AG04450 (cell line): ENCODE measurements at places on chromosomes 2 and 18. TPM values are rescaled to one million over a fixed set of nuclear protein-coding genes. Genes with fewer than 3 reads are reported as not detected.

Gene SRD5A2
- not detected in 2 replicates for polyA plus RNA-seq

DNA sequence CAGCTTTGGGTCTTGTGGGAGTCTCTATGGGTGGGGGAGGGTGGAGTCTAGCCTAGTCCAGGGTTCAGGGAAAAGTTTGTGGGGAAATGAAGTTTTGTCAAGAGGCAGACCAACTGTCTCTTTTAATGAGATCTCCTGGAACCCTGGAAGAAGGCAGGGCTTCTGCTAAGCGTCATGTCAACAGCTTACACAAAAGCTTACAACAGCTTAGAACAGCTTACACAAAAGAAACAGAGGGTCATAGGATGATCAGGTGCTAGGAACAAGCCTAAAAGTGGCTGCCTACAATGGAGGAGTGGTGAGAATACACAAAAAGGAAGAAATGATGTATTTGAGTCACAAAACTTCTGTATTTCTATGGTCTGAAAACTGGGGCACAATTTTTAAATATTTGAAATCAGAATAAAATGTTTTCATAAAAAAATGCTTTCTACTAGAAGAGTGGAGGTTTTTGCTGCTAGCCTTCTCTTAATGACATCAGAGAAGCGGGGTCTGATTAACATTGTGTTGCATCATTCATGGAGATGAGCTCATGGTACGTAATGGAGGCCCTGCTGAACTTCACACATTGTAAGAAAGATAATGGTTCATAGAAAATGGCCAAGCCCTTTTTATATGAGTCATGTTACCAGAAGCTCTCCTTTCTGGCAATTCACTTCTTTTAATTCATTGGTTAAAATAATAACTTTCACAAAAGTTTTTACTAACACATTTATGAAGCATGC lies 351.0 kb downstream of the PIK3C3 start:
- DNase-seq = no peak

Gene GKN1
- polyA plus RNA-seq = not detected in 2 replicates

- no peak for DNase-seq
These were observed 67.3 kb upstream of the SPATS2L start for GRCh38 chr2:200239216-200239615.

Gene TEX44
- polyA plus RNA-seq = not detected in 2 replicates

Gene MTCL1
- polyA plus RNA-seq = 54.5 and 56.6 TPM in 2 replicates

Gene SPC25
- 2.6 and 4.2 TPM in 2 replicates for polyA plus RNA-seq

Gene ST8SIA3
- polyA plus RNA-seq = not detected in 2 replicates

DNA sequence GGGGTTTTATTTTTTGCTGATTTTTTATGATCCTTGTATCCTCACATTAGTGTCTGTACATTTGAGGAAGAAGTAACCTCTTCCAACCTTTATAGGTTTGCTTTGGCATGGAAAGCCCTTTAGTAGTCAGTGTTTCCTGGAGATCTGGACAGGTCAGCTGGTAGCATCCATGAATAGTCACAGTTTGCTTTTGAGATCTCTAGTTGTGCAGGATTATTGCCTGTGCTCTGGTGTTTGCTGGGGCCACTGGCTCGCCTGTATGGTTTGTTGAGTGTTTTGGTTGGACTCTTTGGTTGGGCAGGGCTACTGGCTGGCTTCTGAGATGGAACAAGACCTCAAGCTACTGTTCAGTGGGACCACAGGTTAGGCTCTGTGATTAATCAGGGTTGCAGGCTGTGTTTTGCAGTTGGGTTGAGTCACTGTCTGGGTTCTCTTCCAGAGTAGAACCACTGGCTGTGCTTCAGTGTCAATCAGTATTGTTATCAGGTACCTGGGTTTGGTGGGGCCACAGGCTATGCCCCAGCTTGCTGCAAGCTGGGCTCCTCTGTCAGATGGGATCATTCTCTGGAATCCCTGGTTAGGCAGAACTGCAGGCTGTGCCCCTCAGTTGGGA lies 20.0 kb downstream of the SP140L start:
- DNase-seq = no peak

DNA sequence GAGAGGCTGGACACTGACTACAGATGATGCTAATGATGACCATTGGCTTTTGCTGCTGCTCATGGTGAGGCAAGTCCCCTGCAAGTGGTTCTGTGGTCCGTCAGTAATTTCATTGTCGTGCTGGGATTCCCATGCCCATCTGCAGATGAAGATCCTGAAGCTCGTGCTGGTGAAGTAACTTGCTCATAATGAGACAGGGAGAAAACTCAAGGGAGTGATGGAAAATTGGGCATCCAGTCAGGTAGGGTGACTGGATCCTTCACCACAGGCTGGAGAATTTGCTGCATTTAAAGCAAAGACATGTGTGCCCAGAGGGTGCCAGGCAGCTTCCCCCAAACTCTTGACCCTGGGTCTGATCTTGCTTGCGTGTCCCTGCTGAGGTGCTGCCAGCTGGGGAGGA lies 125.6 kb downstream of the TSN start:
- DNase-seq = no peak

Gene SERPINB12
- polyA plus RNA-seq = not detected in 2 replicates

Gene IL1RL1
- polyA plus RNA-seq = 0.30 and 0.31 TPM in 2 replicates
